ENCODE measurements at places on chromosomes 11 and 22.

GRCh38 chr11:73314117-73314961 is 6.3 kb downstream of the ARHGEF17 start:
- DNase-seq = no peak

- no peak for DNase-seq
Measured at GRCh38 chr11:88377144-88377543, 39.6 kb upstream of the CTSC start.

DNA sequence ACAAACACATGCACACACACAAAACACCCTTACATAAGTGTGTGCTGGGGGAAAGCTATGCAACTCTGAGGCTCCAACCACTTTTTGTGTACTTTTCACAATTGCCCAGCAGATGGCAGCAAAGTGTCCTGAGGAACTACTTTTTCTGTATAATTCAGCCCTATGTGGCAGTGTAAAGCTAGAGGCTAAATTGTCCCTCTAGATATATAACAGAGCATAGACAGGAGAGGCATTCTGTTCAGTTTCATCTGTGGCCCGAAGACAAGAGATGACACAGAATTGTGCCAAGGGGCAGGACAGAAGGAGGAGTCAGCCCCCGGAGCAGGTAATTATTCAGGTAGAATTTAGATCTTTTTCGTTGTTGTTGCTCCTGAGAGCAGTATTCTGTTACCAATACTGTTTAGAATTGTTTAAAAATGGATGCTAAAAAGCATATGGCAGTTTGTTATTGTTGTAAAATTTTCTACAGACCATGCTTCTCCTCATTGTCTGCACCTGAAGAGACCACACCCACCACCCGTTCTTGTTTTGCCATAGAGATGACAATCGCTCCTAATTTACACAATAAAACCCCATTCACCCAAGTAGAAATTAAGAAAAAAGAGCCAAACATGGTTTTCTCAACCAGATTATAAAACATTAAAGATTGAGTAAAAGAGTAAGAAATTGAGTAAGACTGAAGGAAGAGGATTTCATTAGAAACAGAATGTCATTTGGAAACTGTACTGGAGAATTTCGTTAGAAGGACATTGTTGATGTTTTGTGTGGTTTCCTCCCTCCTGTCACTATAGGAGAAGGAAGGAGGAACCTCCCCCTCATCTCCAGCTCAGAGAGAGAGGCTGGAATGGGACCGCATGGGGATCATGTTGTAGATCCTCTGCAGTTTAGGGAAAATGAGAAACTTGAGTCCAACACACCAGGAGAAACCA is 14.5 kb upstream of the MS4A7 start:
- peak; percentile 25 for DNase-seq

- DNase-seq = no peak
Measured at GRCh38 chr11:75233754-75234172, 6.8 kb upstream of the TPBGL start.

- DNase-seq = peak; percentile 9
Measured at GRCh38 chr22:44975427-44976262, 34.2 kb downstream of the PHF21B start.

GRCh38 chr11:78744949-78745348 is 170.3 kb upstream of the NARS2 start:
- no peak for DNase-seq

- DNase-seq = no peak
Measured at GRCh38 chr11:113269096-113269495, 45.3 kb upstream of the TTC12 start.

DNA sequence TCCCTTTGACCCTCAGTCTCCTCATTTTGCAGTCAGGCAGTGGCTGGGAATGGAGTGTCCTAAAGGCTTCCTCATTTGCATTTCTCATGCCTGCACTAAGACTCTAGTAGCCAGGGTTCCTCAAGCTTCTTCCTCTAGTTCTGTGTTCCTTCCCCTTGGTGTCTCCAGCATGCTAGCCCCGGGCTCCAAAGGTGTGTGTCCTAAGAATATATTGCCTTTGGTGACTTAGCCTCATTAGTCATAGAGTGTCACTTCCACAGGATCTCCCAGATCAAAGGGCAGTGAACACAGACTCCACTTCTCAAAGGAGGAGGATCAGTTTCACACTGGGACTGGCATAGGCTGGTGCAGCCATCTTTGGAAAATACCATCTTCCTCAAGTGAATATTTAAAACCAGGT is 21.4 kb upstream of the ACER3 start:
- DNase-seq = no peak

GRCh38 chr22:24424901-24425775 is 2.3 kb upstream of the ADORA2A start:
- no peak for DNase-seq

GRCh38 chr11:35163702-35164496 is 24.9 kb downstream of the CD44 start:
- no peak for DNase-seq

DNA sequence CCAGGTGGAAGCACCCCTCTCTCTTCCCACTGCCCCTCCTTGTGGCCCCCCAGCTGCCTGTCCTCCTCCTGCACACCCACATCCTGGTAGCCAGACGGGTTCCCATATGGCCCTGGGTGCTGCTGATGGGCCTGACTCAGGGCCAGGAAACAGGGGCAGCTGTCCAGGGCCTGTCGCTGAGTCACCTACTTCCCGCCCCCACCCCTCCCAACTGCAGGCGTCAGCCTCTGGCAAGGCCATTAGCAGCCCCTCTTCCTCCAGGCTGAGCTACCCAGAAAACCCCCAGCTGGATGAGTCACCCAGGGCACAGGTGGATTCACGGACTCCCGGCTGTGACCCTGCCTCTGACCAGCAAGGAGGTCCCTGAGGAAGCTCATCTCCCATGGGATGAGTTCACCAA is 6.9 kb upstream of the GAL start:
- no peak for DNase-seq

GRCh38 chr22:28141614-28142013 is 222.6 kb upstream of the PITPNB start:
- DNase-seq = no peak

DNA sequence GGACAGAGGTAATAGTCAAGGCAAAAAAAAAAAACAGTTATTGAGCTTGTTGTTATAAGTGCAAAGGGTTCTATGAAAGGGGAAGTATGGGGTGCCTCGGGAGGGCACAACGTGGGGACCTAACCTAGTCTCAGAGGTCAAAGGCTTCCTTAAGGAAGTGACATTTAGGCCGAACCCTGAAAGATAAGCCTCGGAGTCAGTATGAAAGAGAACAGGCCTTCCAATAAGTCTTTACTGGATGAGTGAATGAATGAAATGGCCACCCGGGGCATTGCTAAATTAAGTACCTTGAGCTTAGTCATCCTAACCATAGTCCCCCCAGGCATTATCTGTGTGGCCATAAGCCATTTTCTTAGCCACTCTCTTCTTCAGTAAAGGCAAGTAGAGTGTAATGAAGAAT is 19.7 kb downstream of the FLI1 start:
- no peak for DNase-seq

DNA sequence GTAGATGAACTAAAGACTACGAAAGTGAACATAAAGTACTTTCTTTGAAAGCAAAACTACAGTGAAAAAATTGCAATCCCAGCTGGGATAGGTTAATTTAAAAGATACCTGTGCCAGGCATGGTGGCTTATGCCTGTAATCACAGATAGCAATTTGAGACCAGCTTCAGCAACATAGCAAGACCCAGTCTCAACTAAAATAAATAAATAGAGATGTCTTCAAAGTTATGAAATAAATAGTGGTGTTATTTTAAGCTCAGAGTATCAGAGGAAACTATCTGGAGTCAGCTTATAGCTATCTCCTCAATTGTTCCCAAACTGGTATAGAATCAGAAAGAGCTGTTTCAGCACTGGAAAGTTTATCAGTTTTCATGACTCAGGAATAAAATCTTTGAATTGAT is 17.3 kb upstream of the MMP13 start:
- no peak for DNase-seq

DNA sequence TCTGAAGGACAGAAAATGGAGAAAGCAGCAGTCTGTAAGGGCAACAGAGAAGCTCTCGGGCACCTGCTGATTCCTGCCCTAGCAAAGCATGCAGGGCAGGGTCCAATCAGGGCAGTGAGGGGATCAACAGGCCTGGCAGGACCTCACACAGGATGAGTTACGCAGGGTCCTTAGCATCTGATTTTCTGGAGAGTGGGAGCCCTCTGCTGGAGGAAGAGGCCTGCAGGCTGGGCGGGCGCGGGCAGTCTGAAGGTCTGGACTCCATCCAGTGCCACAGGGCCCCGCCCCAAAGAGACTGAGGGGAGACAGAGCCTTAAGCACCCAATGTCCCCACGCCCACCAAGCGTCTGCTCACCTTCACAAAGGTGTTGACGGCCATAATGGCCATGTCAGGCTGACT is 28.9 kb downstream of the AP1B1 start:
- DNase-seq = no peak

- DNase-seq = no peak
Measured at GRCh38 chr11:74322667-74323066, 11.2 kb upstream of the P4HA3 start.

DNA sequence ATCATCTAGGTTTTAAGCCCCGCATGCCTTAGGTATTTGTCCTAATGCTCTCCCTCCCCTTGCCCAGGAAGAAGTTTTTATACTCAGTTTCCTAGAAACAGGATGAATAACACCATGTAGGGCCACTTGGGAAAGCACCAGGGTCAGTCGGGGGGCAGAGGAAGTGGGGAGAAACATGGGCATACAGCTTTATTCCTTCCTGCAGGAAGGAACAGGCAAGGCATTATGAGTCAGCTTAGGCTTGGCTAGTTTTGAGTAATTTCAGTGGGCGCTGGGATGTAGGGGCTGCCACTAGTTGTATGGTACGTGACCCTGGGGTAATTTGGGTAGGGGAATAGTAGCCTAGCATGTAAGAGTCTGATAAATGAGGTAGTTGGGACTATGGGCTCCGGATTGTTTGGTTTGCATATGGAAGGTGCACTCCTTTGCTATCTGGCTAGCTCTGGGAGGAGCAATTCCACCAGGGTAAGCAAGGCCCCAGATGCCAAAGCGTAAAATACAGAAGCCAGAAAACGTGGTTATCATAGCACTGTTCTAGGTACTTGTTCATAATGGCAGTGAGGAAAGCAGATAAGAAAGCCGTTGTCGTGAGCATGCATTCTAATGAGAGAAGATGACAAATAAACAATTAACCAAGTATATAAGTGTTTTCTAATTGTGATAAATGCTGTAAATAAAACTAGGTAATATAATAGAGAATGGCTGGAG is 24.8 kb downstream of the ACER3 start:
- DNase-seq = no peak

GRCh38 chr22:36757668-36758211 is 18.2 kb downstream of the IFT27 start:
- DNase-seq = peak; percentile 56

DNA sequence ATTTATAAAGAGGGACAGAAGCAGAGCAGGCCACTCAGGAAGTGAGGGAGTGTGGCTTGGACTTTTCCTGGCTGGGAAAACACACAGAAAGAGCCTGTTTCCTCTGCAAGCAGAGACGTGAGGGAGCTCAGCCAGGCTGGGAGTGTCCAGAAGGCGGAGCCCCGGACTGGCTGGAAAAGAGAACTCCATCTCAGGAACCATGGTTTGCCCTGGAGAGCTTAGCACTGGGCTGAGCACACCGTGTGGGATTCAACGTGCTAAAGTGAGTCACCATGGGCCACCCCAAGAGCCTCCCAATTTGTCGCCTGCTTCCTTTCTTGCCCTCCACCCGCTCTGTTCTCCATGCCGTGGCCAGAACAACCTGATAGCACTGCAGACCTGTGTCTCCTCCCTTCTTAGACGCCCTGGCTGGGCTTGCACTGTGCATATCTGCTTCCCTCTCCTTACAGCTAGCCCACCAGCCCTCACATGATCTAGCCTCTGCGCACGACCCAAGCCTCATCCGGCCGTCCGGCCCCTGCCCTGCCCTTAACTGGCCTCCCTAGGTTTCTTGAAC is 51.8 kb downstream of the GALNT18 start:
- DNase-seq = no peak

- DNase-seq = no peak
Measured at GRCh38 chr22:50308986-50309600, 1.6 kb upstream of the PLXNB2 start.

DNA sequence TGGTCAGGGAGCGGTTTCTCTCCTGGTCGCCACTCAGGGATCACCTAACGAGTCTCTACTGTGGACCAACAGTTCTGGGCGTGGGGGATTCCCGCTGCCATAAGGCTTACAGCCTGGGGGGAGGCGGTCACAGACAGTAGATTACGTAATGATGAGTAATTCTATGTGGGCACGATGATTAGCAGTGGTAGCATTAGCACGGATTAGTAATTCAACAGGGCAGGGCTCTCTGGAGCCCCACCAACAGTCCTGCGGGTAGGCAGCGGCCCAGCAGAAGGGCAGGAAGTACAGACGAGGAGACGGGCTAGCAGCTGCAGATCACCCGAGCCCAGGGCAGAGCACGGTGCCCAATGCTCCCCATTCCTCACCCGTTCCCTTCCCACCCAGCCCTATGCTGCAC is 3.6 kb downstream of the SHISAL1 start:
- DNase-seq = no peak

DNA sequence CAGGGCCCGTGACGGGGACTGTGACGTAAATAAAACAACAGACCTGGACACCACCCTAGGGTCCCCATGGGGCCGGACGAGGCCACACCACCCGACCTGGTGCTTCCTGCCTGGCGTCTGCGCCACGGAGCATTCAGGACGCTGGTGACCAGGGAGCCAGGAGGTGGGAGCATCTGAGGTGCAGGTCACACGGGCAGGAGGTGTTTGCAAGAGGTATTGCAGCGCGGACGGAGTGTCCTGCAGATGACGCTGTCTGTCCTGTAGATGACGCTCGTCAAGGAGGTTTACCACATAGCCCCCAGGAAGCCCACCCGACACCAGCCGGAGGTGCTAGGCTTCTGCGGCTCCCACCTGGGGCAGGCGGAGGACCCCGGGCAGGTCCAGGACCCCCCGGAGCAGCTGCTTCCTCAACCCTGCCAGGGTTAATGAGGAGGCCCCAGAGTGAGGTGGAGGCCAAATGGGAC is 986 bp upstream of the MUC5B start:
- DNase-seq = no peak

GRCh38 chr11:76131671-76132631 is 74.4 kb downstream of the WNT11 start:
- no peak for DNase-seq

GRCh38 chr22:36660931-36661330 is 42.6 kb downstream of the CACNG2 start:
- DNase-seq = no peak

DNA sequence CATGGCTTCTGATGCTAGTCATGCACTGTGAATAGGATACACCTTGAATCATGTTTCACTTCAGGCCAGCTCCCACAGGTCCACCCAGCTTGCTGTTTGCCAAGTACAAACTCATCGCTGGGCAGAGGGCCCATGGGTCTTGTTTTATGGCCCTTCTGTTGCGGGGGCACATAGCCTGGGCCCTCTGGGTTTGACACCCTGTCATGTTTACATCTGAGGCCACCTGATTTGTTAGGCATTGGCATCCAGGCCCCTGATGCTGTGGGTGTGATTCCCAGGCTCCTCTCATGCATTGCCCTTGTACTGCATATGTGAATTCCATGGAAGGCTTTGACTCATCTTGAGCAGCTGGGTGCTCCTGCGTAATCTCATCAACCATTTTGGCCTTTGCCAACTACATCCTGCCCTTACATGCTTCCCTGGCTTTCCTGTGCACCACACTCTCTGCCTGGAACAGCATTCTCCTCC is 32.6 kb downstream of the PPFIBP2 start:
- DNase-seq = no peak

Data from stimulated activated CD8-positive, alpha-beta memory T cell treated with anti-CD3 and anti-CD28 coated beads, Interleukin-15, amount 100 ng/mL, for 1 hour (primary cell).